ENCODE measurements at places on chromosomes 13 and 19.
A peak's percentile ranks its signal among the peaks of the same experiment; 100 is the strongest.

DNA sequence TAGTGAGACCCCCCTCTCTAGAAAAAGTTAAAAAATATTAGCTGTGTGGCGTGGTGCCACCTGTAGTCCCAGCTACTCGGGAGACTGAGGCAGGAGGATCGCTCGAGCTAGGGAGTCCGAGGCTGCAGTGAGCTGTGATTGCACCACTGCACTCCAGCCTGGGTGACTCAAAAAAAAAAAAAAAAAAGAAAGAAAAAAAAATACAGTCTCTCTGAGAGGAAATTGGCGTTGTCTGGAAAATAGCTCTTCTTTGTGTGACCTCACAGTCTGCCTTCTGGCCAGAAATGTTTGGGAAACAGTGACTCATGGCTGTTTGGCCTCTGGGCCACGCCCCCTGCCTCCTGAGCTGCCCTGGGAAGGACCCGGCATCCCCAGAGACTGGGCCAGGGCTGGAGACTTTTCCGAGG is 10.7 kb downstream of the MARCHF2 start:
- DNase-seq, result peak; percentile 93

DNA sequence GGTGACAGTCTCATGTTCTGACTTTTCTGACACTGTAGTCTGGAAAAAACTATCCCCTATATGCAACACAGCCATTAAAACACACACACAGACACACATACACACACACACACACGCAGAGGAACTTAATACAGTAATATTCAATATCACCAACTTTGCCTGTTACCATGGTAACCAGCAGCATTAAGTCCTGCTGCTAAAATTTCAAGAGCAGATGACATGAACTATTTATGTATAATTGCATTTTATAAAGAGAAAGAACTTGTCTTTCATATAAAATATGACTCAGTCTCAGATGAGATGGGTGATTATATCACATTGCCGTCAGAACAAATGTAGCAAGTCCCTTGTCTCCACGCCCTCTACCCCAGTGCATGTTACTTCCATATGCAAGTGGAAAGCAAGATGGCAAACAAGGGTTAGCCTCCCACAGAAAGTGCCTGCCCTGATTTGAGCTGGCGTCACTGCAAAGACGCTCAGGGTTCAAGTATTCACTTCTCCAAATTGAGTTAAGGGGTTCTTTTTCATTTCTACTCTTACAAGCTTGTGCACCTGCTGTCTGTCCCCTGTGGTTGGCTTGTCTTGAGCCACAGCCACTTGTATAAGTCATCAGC is 576.8 kb downstream of the UQCRFS1 start:
- DNase-seq, result no peak

- DNase-seq, result no peak
These were observed 14.1 kb downstream of the TNFRSF19 start for GRCh38 chr13:23584275-23584674.

- no peak for DNase-seq
These were observed 18.6 kb upstream of the LATS2 start for GRCh38 chr13:21079761-21080592.

DNA sequence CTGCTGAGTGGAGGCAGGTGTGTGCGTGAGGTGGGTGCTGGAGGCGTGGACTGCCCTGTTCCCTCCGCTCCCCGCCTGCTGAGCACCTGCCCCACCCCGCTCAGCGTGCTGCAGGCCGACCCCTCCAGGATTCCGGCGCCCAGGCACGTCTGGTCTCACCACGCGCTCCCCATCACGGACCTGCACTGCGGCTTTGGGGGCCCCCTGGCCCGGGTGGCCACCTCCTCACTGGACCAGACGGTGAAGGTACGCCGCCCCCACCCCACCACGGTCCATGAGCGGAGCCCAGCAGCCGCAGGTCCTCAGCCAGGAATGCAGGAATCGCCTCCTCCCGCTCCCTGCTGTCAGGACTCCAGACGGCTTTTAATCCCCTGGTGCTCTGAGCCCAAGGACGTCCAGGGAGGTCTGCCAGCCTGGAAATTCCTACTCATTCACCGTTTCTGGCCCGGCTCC is 6.0 kb downstream of the WDR18 start:
- DNase-seq, result no peak

DNA sequence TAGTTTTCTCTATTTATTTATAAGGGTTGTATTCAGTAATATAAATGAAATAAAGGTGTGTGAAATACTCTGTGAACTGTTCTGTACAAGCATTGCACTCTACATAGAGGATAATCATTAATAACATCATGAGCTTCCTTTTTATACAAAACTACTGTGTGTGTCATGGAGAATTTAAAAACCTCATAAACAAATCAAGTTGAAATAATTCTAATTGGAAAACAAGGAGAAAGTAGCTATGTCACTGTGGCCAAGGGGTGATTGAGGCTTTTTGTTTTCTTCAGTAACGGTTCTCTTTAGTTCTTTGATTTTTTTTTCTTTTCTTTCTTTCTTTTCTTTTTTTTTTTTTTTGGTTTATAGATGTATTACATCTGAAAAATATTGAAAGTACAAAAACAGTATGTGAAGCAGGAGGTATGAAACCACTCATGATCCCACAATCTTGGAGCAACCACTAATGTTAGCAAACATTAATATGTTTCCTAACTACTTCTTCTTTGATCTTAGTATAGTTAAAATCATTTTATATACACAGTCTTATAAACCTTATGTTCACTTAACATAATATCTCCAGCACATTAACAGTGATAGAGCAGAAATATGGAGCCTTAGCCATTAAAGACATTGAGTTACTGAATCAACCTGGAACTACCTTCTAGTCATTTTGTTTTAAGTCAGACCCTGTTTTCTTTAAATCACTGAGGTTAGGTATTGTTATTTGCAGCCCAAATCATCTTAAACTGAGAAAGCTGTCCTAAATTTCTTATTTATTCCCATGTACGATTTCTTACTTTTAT is 45.4 kb downstream of the WDFY2 start:
- DNase-seq, result no peak

DNA sequence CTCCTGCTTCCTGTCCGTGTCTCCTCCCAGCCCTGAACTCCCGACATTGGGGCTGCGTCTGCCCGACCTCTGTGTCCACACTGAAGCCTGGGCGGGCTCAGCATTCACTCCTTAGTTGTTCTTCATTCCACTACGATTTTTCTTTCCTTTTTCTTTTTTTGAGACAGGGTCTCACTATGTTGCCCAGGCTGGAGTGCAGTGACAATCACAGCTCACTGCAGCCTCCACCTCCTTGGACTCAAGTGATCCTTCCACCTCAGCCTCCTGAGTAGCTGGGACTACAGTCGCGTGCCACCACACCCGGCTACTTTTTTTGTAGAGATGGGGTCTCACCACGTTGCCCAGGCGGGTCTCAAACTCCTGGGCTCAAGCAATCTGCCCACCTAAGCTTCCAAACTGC is 23.5 kb upstream of the SIGLEC11 start:
- DNase-seq, result no peak

- DNase-seq, result no peak
These were observed 27.6 kb downstream of the CSNK1G2 start for GRCh38 chr19:1968279-1969175.

DNA sequence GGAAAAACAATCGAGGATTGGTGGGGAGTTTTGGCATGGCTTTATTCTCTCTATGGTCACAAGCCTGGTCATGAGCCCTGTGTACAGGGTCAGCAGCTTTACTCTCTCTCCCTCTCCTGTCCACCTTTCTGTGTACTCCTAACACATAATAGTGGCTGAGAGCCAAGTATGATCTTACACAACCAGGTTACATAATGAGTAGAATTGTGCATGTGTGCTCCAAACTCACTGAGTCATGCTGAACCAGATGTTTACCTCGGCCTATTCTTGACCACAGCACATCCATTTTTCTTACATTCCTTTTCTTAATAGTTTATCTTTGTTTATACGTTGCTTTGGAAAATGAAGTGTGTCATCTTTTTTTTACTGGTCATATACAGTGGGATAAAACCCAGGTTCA is 53.1 kb downstream of the ZNF254 start:
- DNase-seq, result no peak

- no peak for DNase-seq
These were observed 74.3 kb upstream of the UBL3 start for GRCh38 chr13:29924482-29925350.

DNA sequence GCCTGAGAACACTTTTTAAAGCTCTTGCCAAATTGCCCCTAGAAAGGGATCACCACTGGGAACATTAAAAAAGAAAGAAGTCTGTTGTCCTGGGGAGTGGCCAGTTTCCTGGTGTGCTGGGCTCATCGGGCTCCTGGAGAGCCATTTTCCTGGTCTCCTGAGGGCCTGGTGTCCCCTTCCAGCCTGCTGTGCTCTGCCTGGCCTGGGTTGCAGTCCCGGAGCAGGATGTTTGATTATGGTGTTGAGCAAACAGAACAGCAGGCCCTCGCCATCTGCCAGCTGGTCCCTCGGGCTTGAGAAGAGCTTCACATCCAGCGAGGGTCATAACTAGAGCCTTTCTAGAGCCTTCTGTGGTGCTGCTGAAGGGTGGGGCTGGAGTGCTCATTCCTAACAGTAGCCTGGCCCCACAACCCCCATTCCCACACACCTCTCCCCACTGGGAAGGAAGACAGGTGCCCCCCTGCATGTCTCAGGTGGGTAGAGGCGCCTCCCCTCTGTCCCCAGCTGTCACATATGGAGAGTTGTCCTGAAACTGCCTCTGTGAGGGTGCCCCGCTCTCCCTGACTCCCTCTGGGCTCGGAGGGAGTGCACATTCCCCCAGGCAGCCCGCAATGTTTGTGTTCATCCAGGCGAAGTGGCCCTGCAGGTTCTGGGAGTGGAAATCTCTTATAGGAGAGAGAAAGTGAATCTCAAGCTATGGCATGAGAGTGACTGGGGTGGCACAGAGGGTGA is 151.1 kb downstream of the SIPA1L3 start:
- DNase-seq, result no peak

DNA sequence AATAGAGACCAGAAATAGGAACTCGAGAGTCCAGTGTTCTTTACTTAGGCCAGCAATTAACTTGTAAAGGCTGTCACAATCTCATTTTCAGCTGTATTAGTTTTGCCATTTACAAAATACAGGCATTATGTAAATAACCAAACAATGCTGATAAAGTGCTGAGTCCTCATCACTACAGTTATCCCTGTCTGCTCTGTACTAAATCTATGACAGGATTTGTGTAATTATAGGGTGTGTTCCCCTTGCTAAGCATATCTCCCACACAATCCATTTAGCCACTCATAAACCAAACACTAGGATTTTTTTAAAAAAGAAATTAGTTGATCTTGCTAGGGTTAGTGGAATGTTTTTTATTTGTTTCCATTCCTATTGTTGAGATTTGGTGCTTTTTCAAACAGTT is 23.2 kb downstream of the PDX1 start:
- DNase-seq, result no peak

GRCh38 chr13:59099182-59099974 is 1064.3 kb downstream of the DIAPH3 start:
- no peak for DNase-seq

DNA sequence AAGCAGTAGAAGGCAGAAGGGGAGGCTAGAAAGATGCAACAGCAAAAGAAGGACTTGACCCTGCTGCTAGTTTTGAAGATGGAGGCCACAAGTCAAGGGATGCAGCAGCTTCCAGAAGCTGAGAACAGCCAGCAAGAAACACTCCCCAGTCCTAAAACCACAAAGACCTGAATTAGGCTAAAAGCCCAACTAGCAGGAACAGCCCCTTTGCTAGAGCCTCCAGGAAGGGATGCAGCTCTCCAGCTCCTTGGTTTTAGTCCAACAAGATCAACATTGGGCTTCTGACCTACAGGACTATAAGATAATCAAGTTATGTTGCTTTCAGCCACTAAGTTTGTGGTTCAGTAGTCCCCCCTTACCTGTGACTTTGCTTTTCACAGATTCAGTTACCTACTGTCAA is 10.5 kb upstream of the LATS2 start:
- no peak for DNase-seq

DNA sequence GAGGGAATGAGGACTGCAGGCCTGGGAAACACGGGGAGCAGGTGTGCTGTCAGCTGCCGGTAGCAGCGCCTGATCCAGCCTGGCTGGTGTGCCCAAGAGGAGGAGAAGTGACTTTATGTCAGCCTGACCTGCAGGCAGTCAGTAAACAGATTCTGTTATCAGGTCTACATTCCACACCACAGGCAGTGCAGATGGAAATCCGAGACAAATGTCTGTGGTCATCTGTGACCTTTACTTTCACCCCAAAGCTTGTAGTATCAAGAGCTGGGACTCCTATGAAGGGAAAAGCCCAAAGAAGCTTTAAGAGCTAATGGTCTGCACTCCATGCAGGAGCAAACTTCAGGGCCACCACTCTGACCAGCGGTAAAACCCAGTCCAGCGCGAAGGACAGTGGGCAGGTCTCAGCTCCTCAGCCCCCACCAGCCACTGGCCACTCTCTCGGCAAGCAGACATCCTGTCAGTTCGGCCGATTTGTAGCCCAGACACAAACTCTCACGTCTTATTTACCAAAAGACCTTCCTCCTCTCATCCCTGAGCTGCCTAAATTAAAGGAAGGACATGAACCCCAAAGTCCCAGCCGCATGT is 7.7 kb downstream of the EPS15L1 start:
- no peak for DNase-seq

DNA sequence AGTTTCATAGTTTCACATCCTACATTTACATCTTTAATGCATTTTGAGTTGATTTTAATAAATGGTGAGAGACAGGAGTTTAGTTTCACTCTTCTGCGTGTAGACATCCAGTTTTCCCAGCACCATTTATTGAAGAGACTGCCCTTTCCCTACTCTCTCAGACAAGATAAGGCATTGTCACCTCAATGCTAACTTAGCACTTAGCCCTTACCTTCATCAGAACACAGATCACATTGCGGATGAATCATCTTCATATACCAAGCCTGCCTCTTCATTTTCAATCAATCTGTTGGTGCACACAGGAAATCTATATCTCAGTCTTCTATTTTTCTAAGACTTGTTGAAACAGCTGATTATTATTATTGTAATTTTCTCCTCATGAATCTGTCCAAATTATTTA is 396.6 kb upstream of the NBEA start:
- no peak for DNase-seq

GRCh38 chr13:112984501-112984900 is 15.5 kb downstream of the MCF2L start:
- DNase-seq, result no peak

- DNase-seq, result peak; percentile 48
These were observed 25.0 kb upstream of the TNFSF11 start for GRCh38 chr13:42548731-42549551.

DNA sequence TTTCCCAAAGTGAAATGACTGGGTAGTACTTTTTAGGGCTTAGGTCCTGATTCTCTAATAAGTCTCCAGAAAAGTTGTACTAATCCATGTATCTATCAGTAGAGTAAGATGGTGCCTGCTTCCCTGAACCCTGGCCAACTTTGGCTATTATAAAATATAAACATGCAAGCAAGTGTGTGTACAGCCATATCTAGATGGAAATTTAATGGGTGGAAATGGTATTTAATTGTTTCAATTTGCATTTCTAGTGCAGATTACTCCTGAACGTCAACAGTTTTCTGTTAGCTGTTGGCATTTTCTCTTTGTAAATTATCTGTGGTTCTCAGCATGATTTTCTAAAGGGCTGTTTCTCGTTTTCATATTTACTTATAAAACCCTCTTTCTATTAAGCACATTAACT is 187.1 kb upstream of the RNF113B start:
- no peak for DNase-seq

- no peak for DNase-seq
These were observed 558 bp upstream of the PPAN start for GRCh38 chr19:10105509-10106099.
